Activated T-cell treated with anti-CD3 and anti-CD28 coated beads for 48 hours (primary cell): ENCODE measurements at places on chromosomes 13 and 19.

- DNase-seq: no peak
These were observed 2.7 kb downstream of the CCDC9 start for GRCh38 chr19:47258895-47259555.

DNA sequence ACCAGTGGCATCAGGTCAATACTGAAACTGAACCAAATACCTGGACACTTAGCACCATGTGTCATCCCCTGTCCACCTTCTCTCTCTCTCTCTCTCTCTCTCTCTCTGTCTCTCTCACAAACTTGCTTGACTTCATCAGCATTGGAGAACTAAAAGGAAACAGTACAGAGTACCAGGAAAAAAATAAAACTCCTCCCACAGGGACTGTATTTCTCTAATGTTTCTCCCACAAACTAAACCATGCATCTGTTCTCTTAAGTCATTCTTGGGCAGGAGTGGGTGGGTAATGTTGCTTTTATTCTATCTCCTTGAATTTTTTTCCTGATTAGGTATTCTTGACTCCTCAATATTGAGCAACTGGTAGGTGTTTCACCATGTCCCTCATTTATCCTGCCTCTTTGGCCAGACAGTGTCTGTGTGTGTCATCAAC lies 112.9 kb upstream of the CACNA1A start:
- DNase-seq: no peak

- no peak for DNase-seq
These were observed 159.1 kb downstream of the DLEU7 start for GRCh38 chr13:50684366-50684765.

DNA sequence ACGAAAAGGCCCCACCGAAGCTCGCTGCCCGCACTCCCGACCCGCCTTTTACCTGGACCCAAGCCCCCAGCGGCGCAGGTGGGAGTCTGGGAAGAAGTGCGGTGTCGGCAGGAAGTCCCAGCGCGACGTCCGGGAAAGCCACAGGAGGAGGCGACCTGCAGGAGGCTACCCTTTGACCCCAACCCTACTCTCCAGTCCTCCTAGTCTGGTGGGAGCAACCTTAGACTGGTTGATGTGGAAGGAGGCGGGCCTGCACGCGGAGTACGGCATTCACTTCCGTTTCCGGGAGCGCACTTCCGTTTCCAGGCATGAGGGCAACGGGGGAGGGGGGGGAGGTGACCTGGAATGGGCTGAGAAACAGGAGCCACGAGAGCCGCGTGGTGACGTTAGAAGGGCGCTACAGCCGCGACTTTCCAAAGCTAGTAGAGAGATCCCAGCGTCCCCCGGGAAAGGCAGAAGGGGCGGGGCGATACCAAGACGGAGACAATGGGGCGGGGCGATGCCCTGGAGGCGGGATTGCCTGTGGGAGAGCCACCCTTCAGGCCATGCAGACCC lies 28.5 kb downstream of the ZNF266 start:
- peak; percentile 47 for DNase-seq

GRCh38 chr19:32017176-32017953 lies 328.0 kb upstream of the ZNF507 start:
- no peak for DNase-seq

GRCh38 chr19:5635427-5635826 lies 12.5 kb downstream of the SAFB start:
- DNase-seq: no peak

- no peak for DNase-seq
These were observed 137.8 kb upstream of the SOX1 start for GRCh38 chr13:111929036-111929616.

GRCh38 chr19:37698216-37698615 lies 21.3 kb downstream of the ZNF607 start:
- DNase-seq: no peak

DNA sequence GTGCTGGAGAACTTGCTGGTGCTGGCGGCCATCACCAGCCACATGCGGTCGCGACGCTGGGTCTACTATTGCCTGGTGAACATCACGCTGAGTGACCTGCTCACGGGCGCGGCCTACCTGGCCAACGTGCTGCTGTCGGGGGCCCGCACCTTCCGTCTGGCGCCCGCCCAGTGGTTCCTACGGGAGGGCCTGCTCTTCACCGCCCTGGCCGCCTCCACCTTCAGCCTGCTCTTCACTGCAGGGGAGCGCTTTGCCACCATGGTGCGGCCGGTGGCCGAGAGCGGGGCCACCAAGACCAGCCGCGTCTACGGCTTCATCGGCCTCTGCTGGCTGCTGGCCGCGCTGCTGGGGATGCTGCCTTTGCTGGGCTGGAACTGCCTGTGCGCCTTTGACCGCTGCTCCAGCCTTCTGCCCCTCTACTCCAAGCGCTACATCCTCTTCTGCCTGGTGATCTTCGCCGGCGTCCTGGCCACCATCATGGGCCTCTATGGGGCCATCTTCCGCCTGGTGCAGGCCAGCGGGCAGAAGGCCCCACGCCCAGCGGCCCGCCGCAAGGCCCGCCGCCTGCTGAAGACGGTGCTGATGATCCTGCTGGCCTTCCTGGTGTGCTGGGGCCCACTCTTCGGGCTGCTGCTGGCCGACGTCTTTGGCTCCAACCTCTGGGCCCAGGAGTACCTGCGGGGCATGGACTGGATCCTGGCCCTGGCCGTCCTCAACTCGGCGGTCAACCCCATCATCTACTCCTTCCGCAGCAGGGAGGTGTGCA lies 587 bp downstream of the S1PR4 start:
- peak; percentile 23 for DNase-seq

GRCh38 chr19:32339988-32340874 lies 5.2 kb upstream of the ZNF507 start:
- DNase-seq: no peak

DNA sequence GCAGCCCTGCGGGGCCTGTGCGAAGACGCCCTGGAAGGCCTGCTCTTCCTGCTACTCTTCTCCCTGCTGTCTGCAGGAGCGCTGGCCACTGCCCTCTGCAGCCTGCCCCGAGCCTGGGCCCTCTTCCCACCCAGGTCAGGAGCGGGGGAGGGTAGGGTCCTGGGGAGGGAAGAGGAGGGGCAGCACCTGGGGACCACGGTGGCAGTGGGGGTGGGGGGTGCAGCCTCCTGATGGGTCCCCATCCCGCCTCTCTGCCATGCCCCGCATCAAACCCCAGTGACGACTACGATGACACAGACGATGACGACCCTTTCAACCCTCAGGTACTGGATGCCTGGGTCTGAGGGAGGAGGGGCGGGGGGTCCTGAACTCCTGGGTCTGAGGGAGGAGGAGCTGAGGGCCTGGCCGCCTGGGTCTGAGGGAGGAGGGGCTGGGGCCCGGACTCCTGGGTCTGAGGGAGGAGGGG lies 13.4 kb upstream of the LENG8 start:
- no peak for DNase-seq

DNA sequence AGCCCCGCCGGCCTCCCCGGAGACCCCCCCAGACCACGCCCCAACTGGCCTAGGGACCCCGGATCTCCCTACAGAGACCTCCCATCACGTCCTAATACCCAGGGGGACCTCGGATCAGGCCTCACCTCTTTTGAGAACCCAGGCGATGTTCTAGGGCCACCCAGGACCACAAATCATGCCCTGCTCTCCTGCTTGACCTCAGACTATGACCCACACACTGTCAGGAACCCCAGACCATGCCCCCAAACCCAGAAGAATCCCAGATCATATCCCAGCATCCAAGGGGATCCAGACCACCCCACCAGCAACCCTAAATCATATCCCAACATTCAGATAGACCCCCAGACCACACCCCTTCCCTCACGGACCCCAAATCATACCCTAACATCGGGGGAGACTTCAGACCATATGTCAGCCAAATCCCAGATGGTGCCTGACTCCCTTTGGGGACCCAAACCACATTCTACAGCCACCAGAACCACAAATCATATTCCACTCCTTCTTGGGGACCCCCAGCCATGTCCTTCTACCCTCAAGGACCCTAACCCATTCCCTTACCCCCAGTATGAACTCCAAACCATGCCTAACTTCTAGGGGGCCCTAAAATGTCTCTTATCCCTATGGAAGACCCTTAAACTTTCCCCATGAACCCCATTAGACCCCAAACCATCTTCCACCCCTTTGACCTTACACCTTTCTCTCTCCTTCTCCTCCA lies 611 bp upstream of the LRFN1 start:
- DNase-seq: no peak

GRCh38 chr19:19207637-19208572 lies 3.9 kb upstream of the NCAN start:
- no peak for DNase-seq
